Heart right ventricle (tissue), 16 donors: ENCODE measurements at places on chromosomes 6 and 20. TPM values are rescaled to one million over a fixed set of nuclear protein-coding genes. Genes with fewer than 3 reads are reported as not detected.

The SNX21 gene
- 19.8 TPM for total RNA-seq

The TRIM10 gene
- total RNA-seq: not detected

The RSPH4A gene
- 0.11 TPM for total RNA-seq

- no peaks in the 10 kb centered on the region for H3K36me3 ChIP-seq
- no peak overlapping the region for H3K27ac ChIP-seq
- H3K4me3 ChIP-seq: no peak overlapping the region
- DNase-seq: no peak
- no peaks in the 10 kb centered on the region for H3K4me1 ChIP-seq
Observed at GRCh38 chr6:124054034-124054433, 250.4 kb downstream of the NKAIN2 start.

DNA sequence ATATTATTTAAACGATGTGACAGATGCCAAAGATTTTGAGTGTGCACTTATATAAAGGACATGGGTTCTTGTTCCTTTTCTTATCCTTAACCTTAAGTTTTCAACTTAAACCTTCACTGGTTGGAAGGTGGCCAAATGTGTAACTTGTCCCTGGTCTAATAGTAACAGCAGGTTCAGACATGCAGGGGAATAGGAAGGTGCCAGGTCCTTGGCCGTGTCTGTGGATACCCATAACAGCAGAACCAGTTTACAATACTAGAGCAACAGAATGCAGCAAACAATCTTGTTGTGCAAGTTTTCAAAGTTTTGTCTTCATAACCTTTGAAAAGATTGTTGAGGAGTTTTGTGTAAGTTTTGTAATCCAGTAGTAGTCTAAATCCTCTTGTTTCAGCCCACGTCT is 4.4 kb downstream of the MYB start:
- H3K27ac ChIP-seq: no peak overlapping the region
- no peak overlapping the region for H3K4me3 ChIP-seq
- H3K27me3 ChIP-seq: peaks cover 68% of the 10 kb centered on the region
- H3K36me3 ChIP-seq: no peaks in the 10 kb centered on the region
- H3K4me1 ChIP-seq: no peaks in the 10 kb centered on the region

DNA sequence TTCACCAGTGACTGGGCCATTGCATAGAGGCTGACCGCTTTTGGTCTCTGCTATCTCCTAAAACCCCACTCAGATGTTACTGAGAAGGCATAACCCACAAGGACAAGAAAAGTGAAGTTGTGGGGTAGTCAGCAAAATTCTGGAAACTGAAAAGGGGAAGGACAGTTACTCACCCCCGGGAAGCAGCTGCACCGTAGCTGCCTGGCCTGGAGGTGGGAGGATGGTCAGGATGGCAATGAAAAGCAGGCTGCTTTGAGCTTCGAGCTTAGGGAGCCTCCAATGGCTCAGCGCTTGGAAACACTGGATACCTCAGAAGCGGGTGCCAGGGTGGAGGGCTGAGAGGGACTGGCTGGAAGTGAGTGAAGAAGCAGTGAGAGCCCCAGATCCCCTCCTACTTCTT is 56.0 kb downstream of the KCNK5 start:
- H3K27ac ChIP-seq: no peak overlapping the region
- H3K4me3 ChIP-seq: no peak overlapping the region
- H3K36me3 ChIP-seq: no peaks in the 10 kb centered on the region
- DNase-seq: no peak
- H3K4me1 ChIP-seq: no peaks in the 10 kb centered on the region

- peak overlapping the region; percentile 55 for H3K4me3 ChIP-seq
- H3K27me3 ChIP-seq: peaks cover 100% of the 10 kb centered on the region
- no peaks in the 10 kb centered on the region for H3K36me3 ChIP-seq
- DNase-seq: peak; percentile 56
- peaks cover 6% of the 10 kb centered on the region for H3K4me1 ChIP-seq
Observed at GRCh38 chr6:105994591-105995390, 91.3 kb upstream of the PRDM1 start.

- H3K4me3 ChIP-seq: no peak overlapping the region
- no peak overlapping the region for H3K27ac ChIP-seq
- no peaks in the 10 kb centered on the region for H3K4me1 ChIP-seq
Observed at GRCh38 chr6:136486357-136486756, 63.9 kb downstream of the MAP7 start.

- peaks cover 8% of the 10 kb centered on the region for H3K4me1 ChIP-seq
- no peaks in the 10 kb centered on the region for H3K27me3 ChIP-seq
- H3K27ac ChIP-seq: no peak overlapping the region
- DNase-seq: no peak
Observed at GRCh38 chr20:2463616-2464365, 6.8 kb downstream of the SNRPB start.

GRCh38 chr6:160085713-160086505 is 35.7 kb upstream of the SLC22A1 start:
- no peaks in the 10 kb centered on the region for H3K4me1 ChIP-seq
- H3K36me3 ChIP-seq: no peaks in the 10 kb centered on the region
